ENCODE measurements at places on chromosomes 4 and X. TPM values are rescaled to one million over a fixed set of nuclear protein-coding genes. Genes with fewer than 3 reads are reported as not detected.

- DNase-seq = no peak
- no peaks in the 10 kb centered on the region for H3K36me3 ChIP-seq
- H3K27me3 ChIP-seq = no peaks in the 10 kb centered on the region
- H3K4me3 ChIP-seq = no peak overlapping the region
- H3K27ac ChIP-seq = no peak overlapping the region
Observed at GRCh38 chrX:136063340-136064079, 78.3 kb downstream of the SLC9A6 start.

DNA sequence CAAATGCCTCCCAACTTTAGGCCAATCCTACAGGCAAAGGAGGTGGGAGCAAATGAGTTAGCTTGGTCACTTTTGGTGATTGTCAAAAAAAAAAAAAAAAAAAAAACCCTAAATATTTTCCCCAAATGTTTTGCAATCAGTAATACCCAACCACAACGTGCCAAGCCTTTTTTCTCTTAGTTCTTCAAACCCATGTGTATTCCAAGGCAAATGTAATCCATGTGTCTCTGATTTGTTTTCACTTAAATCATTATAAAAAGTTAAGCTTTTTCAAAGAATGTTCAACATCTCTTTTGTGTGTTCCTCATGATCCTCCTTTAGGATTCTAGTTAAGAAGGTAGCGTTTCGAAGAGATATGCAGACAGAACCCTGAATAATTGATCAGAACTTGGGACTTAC, 328.4 kb downstream of the PAPSS1 start:
- no peaks in the 10 kb centered on the region for H3K36me3 ChIP-seq
- no peak overlapping the region for H3K4me3 ChIP-seq
- no peaks in the 10 kb centered on the region for H3K27me3 ChIP-seq
- no peak overlapping the region for H3K27ac ChIP-seq

GRCh38 chrX:20046864-20047263, 56.0 kb upstream of the BCLAF3 start:
- no peak overlapping the region for H3K4me3 ChIP-seq
- no peaks in the 10 kb centered on the region for H3K36me3 ChIP-seq
- no peaks in the 10 kb centered on the region for H3K4me1 ChIP-seq
- H3K27ac ChIP-seq = no peak overlapping the region

Gene SLIT2
- total RNA-seq = not detected
